ENCODE measurements at places on chromosomes 1 and 21.

GRCh38 chr1:59502009-59502691 lies 205.3 kb downstream of the FGGY start:
- no peak for DNase-seq

DNA sequence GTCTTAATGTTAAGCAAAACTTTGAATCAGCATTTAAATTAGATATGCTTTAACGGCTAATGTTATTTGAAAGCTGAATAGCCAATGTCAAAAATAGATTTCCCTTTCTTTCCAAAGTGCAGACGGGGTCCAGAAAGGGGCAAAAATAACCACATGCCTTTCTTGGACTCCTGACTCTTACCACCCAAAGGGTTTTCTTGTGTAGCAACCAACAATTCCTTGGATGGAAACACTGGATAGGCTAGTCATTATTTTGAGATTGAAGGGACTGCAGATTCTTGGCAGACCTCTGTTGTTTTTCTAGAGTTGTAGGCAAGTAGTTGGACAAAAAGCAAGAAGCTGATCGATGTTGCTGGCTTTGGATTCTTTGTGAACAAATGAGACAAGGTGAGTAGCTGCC lies 107.0 kb downstream of the MRPS6 start:
- no peak for DNase-seq

DNA sequence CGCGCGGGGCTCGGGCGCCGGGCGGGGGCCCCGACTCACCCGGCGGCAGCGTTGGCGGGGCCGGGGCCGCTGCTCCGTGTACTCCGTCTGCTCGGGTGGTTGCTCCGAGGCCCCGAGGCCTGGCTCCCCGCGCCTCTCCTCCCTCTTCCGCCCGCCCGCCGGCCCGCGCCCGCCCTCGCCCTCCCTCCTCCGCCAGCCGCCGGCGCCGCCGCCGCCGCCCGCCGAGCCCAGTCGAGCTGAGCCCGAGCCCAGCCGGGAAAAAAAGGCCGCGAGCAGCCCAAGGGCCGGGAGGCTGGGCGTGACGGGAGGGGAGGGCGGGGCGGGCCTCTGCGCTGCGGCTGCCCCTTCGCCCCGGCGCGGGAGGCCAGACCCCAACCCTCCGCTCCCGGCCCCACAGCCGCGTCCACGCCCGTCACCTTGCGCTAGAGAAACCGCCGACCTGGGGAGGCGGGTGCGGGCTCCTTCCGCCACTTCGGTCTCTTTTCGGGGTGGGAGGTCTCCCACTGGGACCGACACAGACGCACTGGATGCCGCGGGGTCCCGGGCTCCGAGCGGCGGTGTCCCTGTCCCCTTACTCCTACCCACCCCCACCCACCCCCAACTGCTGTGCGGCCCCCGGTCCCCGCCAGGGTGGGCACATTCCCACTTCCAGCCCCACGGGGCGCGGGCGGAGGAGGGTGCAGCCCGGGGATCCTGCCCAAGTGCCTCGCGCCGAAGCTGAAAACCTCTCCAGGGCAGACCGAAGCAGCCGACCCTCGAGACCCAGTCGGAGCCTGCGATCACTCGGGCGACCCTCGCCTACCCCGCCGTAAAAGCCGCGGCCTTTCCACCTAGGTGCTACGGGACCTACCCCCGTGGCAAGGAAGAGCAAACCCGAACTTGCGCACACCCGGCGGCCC lies at the start of gene CERS2:
TSS of gene CERS2 (minus strand) at position 256 of the 899 bp plus-strand sequence. CDS start 5,745 bp downstream, outside the sequence.
- peak; percentile 89 for DNase-seq

GRCh38 chr1:8361198-8361849 lies 43.4 kb downstream of the SLC45A1 start:
- DNase-seq, result no peak

GRCh38 chr1:97904534-97904933 lies 16.3 kb downstream of the DPYD start:
- no peak for DNase-seq

- DNase-seq, result no peak
Measured at GRCh38 chr1:162629651-162630050, 2.6 kb upstream of the DDR2 start.

DNA sequence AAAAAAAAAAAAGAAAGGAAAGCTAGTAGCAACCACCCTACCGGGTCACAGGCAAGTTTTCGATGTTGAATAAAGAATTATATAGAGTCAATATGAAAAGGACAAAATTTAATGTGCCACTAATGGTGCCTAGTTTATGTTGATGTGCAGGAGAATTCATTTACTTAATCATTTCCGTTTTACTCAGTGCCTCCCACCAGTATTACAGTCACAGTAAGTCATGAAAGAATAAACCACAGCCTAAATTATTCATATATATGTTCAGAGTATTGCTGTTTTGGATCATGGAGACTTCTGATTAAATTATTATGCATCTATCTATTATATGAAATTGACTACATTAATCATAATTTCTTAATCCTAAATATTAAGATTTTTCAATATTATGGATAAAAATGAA lies 35.3 kb downstream of the FNBP1L start:
- no peak for DNase-seq

DNA sequence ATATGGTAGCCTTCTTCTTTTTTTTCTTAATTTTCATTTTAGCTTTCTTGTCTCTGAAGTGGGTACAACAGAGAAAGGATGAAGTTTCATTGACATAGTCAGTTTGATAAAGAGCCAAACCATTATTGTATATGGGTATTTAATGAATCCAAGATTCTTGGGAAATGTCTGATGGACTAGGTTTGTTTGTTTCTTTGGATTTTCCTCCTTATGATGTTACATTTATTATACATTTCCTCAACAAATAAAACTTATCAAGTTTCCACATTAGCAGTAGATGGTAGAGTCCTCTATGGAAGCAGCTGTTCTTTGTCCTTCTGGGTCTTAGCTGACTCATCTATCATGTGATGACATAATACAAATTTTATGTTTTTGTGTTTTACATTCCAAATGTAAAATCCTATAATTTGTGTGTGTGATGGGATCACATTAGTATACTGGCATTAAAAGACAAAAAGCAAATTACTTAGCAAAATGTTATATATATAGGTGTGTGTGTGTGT lies 6.0 kb downstream of the COL24A1 start:
- no peak for DNase-seq

DNA sequence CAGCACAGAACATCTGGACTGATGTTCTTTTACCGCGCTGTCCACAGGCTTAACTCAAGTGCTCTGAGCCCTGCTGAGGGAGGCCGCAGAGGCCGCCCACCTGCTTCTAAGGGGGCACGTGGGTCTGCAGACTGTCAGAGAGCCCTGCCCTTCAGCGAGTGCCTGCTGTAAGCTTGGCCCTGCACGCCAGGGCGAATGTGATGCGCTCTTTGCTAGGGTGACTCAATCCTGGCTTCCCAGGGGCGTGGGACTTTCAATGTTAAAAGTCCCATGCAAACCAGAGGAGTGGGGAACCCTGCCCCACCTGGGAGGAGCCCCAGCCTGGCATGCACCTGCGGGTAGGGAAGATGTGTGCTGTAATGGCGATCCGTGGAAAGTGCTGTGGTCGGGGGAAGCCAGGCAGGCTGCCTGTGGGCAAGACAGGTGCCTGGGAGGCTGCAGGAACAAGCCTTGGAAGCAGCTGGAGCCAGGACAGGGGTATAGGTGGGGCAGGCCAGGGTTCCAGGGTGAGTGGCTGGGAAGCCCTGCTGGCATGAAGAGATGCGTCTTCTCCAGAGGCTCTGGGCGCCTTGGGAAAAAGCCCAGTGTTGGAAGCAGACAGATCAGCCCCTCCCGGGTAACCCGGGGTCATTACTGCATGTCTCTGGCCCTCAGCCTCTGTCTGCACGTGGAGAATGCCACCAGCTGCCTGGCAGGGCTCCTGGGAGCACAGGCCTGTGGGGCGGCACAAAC lies 594 bp upstream of the PANK4 start:
- DNase-seq, result no peak

GRCh38 chr21:41570791-41571355 lies 62.9 kb upstream of the TMPRSS2 start:
- DNase-seq, result peak; percentile 20

DNA sequence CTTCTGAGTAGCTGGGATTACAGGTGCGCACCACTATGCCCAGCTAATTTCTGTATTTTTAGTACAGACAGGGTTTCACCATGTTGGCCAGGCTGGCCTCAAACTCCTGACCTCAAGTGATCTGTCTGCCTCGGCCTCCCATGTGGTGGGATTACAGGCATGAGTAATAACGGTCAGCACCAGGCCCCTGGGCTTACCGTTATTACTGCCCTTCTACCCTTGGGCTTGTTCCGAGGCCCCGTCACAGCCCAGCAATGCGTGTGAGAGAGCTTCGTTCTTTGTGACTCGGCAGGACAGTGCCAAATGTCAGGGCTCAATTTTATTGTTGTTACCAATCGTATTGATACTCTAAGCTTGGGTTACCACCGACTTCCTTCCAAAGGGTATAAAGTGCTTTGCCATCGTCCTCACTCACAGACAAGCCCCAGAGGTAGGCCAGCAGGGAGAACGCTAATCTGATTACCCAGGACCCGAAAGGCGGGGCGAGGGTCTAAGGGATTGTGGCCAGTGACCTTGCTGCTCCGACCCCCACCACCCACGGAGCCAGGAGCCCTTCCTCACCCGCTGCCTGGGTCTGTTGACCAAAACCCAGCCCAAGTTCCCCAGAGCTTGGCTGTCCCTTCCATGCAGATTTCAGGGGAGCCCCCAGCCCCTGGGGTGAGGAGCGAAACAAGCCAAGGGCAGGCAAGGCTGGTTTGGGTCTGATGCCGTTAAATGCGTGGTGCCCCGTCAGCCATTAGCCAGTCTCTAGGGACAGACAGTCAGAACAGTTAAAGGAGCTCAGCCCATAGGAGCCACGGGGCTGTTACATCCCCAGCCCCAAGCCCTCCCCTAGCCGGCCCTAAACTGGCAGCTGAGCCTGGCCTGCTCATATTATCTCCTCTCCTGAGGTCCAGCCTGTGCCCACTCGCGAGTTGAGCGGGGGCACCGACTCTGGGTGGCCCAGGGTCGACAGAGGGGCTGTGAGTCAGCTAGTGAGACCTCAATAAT lies 54.9 kb upstream of the CASZ1 start:
- DNase-seq, result no peak

- DNase-seq, result no peak
Measured at GRCh38 chr1:21278208-21278859, 11.9 kb downstream of the ECE1 start.

All from B cell (primary cell).